Right ventricle myocardium inferior (tissue), 1 donor: ENCODE measurements at places on chromosomes 7 and 10.

DNA sequence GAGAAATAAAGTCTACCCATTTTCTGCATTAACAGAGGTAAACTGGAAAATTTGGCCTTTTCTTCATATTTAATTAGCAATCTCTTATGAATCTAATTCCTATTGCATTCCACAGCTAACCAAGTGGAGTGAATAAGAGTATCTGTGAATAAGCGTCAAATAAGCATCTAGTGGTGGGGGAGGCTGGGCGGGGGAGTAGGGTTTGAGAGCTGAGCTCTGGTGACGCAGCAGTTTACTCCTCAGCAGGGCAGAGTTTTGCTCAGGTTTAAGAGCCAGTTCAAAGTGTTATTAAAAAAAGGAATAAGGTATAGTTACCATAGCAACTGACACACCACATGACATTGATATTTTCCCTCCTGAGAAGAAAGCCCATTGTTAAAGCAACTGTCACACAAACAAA lies 1346.8 kb upstream of the CELF2 start:
- DNase-seq = no peak

DNA sequence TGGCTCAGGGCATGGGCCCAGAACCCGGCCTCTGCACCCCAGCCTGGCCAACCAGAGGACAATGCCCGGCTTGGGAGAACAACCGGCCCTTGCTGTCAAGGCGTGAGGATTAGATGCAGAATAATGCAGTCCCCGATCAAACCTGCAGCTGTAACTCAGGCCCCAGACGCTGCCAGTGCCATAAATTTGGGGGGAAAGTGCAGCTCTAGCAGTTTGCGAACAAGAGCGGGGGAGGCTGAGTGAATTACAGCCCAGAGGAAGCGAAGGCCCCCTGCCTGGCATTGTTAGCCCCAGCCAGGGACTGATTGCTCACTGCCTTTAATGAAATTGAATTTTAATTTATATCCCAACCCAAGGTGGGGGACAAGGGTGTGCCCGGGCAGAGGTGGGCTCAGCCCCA lies 38.0 kb upstream of the GNA12 start:
- DNase-seq = no peak

DNA sequence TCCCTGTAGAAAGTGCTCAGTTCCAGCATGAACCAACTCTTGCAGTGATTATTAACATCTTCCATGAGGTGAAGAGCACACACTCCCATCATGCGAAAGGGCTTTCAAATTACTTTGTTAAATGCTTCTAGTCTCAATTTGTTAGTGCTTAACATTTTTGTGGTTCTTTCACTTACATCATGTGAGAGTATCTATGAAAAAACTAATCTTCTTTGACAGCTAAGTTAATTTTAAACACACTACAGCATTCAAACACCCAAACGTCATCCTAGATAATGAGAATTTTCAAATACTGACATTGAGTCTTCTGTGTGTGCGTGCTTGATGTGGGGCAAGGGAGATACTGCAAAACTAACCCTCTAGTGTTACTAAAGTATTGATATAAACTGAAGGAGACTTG lies 84.8 kb downstream of the ETV1 start:
- DNase-seq = no peak

DNA sequence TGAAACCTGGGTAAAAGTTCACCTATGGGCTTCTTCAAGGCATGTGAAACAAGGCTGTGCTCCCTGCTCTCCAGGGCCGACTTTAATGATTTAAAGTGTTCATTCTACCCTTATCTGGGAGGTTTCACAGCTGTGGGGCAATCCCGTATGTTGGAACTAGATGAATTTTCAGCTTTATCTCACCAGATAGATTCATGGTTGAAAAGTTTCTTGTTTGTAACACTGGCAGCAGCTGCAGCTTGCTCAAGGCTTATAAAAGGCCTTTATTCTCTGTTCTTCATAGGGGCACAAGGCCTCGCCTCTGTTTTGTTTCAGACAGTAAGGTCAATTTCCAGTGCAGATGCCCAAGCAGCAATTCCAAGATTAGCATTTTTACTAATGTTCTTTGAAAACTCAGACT lies 70.4 kb upstream of the DNAJB12 start:
- DNase-seq = no peak

DNA sequence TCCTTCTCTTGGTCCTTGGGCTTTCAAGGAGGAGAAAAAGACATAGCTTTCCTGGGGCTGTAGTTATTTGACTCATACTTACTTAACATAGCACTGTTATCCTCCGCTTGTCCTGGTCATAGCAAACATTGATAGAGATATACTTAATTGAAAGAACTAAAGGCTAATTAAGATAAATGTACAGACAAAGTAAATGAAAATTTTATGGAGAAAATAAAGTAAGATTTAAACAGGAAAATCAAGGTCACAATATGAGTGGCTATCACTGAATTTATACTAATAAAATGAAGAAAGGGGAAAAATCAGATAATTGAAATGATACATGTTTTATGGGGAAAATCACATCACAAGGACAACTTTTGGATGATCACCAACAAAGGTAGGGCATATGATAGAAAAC lies 849.7 kb downstream of the GRM8 start:
- no peak for DNase-seq

DNA sequence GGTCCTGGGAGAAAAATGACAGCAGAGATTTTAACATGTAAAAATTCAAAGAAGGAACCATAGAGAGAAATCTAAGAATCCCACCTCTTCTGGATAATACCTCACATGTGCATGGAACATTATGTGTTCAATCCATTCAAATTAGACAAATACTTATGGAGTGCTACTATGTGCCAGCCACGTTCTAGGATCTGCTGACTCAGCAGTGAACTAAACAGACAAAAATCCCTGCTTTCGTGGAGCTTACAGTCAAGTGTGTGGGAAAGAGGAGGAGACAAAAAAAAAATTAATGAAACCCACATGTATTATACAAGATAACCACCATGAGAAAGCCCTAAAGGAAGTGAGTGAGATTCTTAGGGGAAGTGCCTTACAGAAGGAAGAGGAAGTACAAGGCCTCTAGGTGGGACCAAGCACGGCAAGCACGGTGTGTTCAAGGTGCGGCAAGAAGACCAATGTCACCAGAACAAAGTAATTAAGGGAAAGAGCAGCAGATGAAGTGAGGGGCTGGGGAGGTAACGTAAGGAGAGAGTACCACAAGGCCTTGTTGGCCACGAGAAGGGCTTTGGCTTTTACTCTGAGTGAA lies 71.0 kb downstream of the SLC25A13 start:
- DNase-seq = no peak

DNA sequence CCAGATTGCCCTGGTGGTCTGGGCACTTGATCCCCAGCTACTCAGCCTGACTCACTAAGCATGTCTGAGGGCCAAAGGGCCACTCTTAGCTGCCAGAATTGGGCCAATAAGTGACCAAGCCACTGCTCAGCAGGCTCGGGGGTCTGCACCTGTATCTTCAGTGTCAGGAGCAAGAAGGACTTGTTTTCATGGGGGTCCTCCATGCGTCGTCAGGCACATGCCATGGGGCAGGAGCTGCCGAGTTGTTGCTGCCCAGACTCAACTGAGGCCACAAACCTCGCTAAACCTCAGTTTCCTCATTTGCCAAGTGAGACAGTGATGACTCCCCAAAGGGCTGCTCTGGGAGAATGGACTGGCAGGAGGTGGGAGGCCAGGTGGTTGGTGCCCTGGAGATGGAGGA lies 158.6 kb upstream of the GDF10 start:
- no peak for DNase-seq

DNA sequence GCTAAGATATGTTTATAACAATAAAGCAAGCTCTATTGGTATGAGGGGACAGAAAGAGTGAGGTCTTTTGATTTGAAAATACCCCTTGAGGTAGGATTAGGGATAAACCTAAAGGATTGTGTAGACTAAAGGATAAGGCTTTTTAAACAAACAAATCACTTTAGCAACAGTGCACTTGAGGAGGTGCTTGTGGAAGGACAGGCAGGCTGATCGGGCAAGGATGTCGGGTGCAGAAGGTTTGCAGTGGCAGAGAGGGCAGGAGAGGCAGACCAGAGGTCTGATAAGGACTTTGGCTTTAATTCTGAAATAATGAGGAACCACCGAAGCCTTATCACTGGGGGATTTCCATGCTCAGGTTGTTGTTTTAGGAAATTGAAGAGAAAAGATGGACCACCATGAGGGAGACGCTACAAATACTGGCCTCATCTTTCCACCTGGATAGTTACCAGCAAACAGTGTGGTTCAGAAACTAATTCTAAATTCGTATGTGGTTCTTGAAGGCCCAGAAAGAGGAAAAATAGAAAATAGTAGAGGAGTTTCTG lies 119.5 kb upstream of the KLF6 start:
- no peak for DNase-seq

- no peak for DNase-seq
Observed at GRCh38 chr7:75888464-75889222, 9.8 kb downstream of the RHBDD2 start.

DNA sequence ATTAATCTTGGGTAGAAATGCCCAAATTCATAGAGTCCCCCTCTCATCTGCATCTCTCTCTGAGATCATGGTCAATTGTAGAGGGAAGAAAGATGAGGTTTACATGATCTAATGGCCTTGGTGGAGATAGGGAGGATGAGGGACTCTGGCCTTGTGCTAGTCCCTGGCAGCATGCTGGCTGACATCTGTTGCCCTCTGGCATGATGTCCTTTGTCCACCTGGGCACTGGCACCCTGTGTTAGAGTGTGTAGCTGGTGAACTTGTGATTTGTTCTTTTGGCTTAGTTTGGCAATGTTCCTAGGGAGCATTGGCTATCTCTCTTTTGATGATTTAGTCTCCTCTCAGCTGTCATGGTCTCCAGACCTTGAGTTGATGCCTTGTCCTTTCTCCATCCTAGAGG lies 103.2 kb downstream of the DYNC1I1 start:
- no peak for DNase-seq

DNA sequence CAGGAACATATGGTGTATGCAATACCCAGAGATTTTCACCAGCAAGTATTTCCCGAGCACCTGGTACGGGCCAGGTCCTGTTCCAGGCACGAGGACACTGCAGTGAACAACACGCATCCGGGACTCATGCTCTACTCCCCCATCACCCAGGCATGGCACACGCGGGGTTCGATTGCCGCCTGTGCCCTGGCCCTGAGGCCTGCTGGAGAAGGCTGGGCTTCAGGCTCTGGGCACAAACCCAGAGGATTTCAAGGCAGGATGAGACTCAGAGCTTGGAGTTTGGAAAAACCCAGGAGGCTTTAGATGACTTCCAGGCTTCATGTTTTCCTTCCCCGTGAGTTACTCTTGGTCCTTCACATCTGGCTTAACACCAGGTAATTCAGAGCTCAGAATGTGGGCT lies 143.5 kb downstream of the NEURL1 start:
- DNase-seq = no peak

DNA sequence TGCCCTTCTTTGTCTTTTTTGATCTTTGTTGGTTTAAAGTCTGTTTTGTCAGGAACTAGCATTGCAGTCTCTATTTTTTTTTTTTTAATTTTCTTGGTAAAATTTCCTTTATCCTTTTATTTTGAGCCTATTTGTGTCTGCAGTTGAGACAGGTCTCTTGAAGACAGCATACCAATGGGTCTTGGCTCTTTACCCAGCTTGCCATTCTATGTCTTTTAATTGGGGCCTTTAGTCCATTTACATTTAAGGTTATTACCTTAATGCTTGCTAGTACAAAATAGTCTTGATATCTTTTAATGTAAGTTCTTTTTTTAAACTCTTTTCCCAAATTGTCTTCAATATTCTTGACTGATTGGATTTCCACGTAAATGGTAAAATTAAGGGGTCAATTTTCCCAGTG lies 398.3 kb upstream of the CHRM2 start:
- no peak for DNase-seq

DNA sequence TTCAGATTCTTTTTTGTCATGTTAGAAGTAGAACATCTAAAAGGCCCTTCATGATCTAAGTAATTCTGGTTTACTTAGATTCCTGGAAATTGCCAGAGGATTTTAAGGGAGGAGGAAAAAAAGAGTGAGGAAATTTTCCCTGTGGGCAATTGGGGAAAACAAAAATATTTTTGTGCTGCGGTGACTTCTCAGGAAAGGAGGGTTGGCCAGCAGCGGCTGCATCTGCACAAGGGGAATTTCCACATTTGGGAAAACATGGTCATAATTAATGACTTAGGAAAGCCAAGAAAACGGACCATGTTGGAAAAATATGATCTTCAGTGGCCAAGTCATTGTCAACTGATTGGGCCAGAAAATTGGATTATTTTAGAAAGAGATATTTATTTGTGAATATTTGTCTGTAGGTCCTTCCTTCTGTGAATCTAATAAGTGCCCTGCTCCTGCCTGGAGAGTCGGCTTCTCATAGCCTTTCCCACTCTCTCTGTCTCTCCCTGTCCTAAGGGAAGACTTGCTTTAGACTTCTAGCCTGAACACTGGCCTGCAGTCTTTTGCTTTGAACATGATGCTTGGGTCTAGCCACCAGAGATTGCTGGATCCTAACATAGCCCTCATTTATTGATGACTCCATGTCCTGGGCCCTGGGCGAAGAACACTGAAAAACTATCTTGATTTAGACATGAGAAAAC lies 124.2 kb upstream of the MKLN1 start:
- no peak for DNase-seq

DNA sequence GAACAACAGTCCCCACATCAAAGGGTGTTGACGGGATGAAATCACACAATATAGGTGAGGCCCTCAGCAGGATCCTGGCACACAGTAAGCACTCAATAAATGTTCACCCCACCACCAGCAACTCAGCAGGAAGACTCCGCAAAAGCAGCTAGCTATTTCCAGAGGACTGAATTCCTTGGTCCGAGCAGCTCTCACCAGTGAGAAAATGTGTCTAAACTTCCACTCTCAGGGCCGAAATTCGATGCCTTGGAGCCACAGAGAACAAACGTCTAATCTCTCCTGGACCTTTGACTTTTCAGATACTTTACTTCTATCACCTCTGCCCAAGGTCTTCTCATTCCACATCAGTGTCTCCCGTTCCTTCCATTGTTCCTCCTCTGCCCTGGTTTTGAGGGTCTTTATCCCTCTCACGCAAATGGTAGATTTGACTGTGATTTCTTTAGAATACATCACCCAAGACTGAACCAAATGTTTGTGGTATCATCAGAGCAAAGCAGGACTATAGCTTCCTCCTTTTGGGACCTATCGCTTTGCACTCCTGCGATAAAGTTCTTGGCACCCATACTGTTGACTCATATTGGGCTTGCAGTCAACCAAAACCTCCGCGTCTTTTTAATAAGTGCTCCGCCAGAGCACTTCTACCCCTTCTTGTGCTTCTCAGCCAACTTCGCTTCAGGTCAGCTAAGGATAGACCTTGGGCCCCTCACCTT lies 903 bp upstream of the NT5C2 start:
- DNase-seq = no peak

DNA sequence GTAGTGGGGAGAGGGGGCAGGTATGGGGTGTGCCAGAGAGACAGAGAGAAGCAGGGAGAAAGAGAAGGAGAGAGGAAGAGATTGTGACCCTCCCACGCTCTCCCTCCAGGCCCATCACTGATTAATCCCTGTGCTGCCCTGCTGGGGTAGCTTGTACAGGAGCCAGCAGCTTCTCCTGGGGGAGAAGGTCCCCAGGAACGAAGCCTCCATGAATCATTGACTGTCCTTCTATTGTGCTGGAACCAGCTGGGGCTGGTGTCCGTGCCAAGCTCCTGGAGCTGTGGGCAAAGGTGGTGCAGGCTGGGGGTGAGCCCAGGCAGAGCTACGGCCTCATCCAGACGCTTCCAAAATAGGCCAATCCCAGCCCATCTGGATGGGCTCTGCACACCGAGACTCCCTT lies 20.9 kb downstream of the AQP1 start:
- DNase-seq = no peak
